ENCODE measurements at places on chromosomes 13 and 19. TPM values are rescaled to one million over a fixed set of nuclear protein-coding genes. Genes with fewer than 3 reads are reported as not detected.
A peak's percentile ranks its signal among the peaks of the same experiment; 100 is the strongest.

- DNase-seq = no peak
These were observed 110.2 kb upstream of the DOCK9 start for GRCh38 chr13:99087954-99088491.

- no peak for DNase-seq
These were observed 60.6 kb downstream of the MBNL2 start for GRCh38 chr13:97282705-97283104.

Gene RELB
- 31.2 TPM for polyA plus RNA-seq

Gene TMTC4
- 4.5 TPM for polyA plus RNA-seq

DNA sequence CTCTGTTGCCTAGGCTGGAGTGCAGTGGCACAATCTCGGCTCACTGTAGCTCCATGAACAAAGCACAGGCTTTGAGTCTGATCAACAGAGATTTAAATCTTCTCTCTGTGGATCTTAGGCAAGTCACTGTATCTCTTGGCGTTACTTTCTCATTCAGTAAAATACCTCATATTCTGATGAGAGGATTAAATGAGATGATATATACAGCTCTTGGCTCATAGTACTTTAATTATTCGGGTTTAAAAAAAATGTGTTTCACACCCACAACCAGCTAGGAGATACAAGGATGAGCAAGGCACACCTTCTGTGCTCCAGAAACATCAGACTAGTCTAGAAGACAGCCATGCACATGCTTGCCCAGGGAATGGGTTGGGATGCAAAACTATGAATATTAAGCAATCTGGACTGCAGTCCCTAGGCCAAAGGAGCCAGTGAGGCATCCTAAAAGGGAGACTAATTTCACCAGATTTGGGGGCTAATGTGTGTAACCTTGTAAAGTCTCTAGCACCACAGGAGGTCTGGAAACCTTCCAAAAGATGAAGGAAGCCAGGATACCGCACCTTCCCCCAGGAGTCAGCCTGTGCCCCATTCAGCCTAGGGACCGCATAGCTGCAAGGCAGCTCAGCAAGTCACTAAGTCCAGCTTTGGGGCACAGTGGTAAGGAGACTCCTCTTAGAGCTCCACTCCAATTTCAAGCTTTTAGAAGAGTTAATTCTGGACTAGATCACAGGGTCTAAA, 2.5 kb downstream of the VPS36 start:
- no peak for DNase-seq

GRCh38 chr13:81409284-81409683, 1068.4 kb upstream of the SPRY2 start:
- DNase-seq = no peak

GRCh38 chr13:114096811-114097211, 35.6 kb downstream of the RASA3 start:
- DNase-seq = no peak

DNA sequence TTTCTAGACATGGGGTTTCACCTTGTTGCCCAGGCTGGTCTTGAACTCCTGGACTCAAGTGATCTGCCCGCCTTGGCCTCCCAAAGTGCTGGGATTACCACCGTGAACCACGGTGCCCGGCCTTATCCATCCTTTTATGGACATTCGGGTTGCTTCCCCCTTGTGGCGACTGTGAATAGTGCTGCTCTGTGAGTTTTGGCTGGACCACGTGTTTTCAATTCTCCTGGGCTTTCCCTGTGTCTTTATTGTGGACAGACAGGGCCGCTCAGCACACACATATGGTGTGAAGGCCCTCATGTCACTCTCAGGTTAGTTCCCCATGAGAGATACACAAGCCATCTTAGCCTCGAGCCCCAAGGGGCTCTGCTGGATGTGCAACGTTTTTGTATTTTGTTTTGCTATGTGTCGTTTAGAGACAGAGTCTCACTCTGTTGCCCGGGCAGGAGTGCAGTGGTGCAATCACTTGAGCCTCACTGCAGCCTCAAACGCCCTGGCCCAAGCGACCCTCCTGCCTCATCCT, 40.5 kb downstream of the MAU2 start:
- peak; percentile 77 for DNase-seq

GRCh38 chr19:49214701-49215100, 57.1 kb downstream of the TRPM4 start:
- no peak for DNase-seq

- no peak for DNase-seq
These were observed 66.4 kb downstream of the KLF12 start for GRCh38 chr13:74067818-74068217.

Gene NPAS1
- not detected for polyA plus RNA-seq

DNA sequence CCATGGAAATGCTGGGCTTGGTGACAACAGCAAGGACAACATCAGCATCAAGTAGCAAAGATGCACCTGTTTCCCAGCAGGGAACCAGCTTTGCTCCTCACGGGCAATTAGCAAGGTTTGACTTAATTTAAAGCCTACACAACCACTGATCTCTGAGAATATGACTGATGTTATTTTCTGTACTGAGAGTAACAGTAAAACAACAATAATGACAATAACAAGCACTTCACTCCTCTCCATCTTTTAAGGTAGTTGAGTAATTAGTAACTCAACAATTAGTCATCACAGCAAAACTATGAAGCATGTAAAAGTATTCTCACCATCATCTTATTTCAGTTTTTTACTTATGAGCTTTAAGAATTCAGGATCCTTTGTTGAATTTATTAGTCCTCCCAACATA, 37.3 kb downstream of the ENOX1 start:
- no peak for DNase-seq

- DNase-seq = peak; percentile 86
These were observed 754 bp upstream of the SIX5 start for GRCh38 chr19:45769821-45770191.

GRCh38 chr13:27004866-27005265, 166.7 kb downstream of the USP12 start:
- no peak for DNase-seq

GRCh38 chr19:50975766-50976165, 6.4 kb upstream of the KLK6 start:
- no peak for DNase-seq

- no peak for DNase-seq
These were observed 4.6 kb downstream of the KLK13 start for GRCh38 chr19:51060336-51060735.

Gene CYP2F1
- polyA plus RNA-seq = not detected

Gene CD33
- polyA plus RNA-seq = not detected

Measured in CD4-positive, alpha-beta memory T cell (primary cell).